GM23248 (cell line): ENCODE measurements at places on chromosomes 5 and 9. TPM values are rescaled to one million over a fixed set of nuclear protein-coding genes. Genes with fewer than 3 reads are reported as not detected.
A peak's percentile ranks its signal among the peaks of the same experiment; 100 is the strongest.

The PCDHB6 gene
- polyA plus RNA-seq, result 0.10 and 0.25 TPM in 2 replicates

DNA sequence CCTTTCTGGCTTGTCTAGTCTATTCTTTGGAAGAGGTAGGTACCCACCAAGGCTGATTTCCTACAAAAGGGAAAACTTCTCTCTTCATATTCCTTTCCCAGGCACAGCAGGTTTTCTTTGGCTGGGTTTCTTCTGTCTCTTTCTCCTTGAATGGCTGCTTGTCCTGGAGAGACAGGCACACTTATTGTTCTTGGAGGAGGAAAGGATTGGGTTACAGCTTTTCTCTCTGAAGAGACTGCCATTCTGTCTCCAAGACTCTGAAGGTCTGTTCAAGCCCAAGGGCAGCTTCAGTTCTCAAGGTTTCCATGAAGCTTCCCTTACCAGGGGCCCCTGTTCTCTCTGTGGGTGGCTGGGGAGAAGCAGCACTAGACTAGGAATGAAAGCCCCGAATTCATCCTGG, 33.9 kb downstream of the ACTBL2 start:
- no peak for DNase-seq
- H3K27me3 ChIP-seq, result no peaks in the 10 kb centered on the region

The SPATA31C1 gene
- polyA plus RNA-seq, result not detected in 2 replicates

- no peaks in the 10 kb centered on the region for H3K36me3 ChIP-seq
- no peak for DNase-seq
- no peak overlapping the region for H3K27ac ChIP-seq
- H3K4me3 ChIP-seq, result no peak overlapping the region
Measured at GRCh38 chr9:92882276-92882675, 4.4 kb upstream of the ZNF484 start.

The APBB3 gene
- 13.1 and 13.2 TPM in 2 replicates for polyA plus RNA-seq

DNA sequence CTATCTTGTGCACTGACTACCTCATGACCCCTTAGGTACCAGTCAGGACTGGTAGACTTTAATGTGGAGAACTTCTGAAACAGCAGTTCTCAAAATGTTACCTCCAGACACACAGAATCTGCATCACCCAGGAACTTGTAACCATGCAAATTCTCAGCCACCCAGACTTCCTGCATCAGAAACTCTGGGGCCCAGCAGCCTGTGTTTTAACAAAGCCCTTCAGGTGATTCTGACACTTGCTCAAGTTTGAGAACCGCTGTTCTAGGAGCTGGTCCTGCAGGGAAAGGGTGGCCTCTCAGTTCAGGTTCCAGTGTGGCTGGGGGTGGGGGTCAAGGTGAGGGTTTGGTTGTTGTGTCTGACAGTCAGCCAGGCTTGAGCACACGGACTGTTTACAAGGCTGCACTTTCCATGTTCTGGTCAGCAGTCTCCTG, 28.4 kb downstream of the ZFP62 start:
- H3K4me1 ChIP-seq, result peaks cover 8% of the 10 kb centered on the region; the same call in 1 of the 2 replicates
- H3K4me3 ChIP-seq, result peak overlapping the region; percentile 89
- no peaks in the 10 kb centered on the region for H3K27me3 ChIP-seq

The DDX4 gene
- polyA plus RNA-seq, result not detected in 2 replicates

GRCh38 chr9:1434052-1434767, 384.1 kb downstream of the DMRT2 start:
- no peaks in the 10 kb centered on the region; the same call in 1 of the 2 replicates for H3K27me3 ChIP-seq
- no peak overlapping the region for H3K4me3 ChIP-seq

The TICAM2 gene
- polyA plus RNA-seq, result 11.3 and 14.1 TPM in 2 replicates

DNA sequence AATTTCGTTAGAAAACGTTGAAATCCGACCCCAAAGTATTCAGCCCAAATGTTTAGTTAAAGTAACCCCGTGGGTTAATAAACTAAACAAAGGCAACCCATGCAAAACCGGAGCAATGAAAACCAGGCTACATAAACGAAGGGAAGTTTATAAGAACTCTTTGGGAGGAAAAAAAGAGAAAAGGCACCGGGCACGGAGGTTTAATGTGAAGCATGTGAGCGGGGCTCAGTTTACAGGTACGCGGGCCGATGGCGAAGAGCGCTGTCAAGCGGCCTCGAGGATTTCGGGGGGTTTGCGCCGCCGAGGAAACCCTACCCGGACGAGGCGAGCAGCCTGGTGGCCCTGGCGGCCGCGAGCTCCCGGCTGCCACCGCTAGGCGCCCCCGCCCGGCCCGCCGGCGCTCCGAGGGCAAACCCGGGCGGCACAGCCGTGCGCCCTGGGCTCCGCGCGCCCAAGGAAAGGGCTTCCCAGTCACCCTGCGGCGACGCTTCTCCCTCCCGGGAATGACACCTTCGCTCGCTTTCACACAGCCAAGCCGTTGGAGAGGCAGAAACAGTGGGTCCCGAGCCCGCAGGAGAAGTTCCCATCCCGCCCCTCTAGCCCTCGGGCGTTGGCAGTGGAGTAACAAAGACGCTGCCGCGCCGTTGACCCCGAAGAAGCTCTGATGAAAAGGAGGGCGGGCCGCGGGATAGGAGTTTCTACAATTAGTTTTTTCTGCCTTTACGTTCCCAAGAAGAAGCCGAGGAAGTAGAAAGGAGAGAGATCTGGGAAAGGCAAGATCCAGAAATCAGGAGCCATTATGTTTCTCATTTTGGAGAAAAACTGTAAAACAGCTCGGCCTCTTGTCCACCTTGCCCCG, 126.0 kb downstream of the TMEM174 start:
- 0 out of 2 replicates have a peak, but pooled peaks cover 3% of the 10 kb centered on the region for H3K4me1 ChIP-seq
- H3K4me3 ChIP-seq, result peak overlapping the region; percentile 70
- no peak overlapping the region for H3K27ac ChIP-seq
- no peaks in the 10 kb centered on the region for H3K36me3 ChIP-seq
- peak; percentile 72 for DNase-seq
- H3K27me3 ChIP-seq, result 0 out of 2 replicates have a peak, but pooled peaks cover 11% of the 10 kb centered on the region

GRCh38 chr9:110919609-110920008, 118.7 kb downstream of the LPAR1 start:
- no peaks in the 10 kb centered on the region for H3K36me3 ChIP-seq
- H3K4me3 ChIP-seq, result peak overlapping the region; percentile 35
- peaks cover 48% of the 10 kb centered on the region for H3K4me1 ChIP-seq
- H3K27me3 ChIP-seq, result no peaks in the 10 kb centered on the region
- peak; percentile 90 for DNase-seq
- peak overlapping the region; percentile 94 for H3K27ac ChIP-seq

The ARHGEF28 gene
- polyA plus RNA-seq, result 4.6 and 5.0 TPM in 2 replicates

GRCh38 chr5:35794328-35794619, 62.4 kb upstream of the IL7R start:
- H3K36me3 ChIP-seq, result no peaks in the 10 kb centered on the region
- H3K27me3 ChIP-seq, result no peaks in the 10 kb centered on the region
- H3K4me3 ChIP-seq, result no peak overlapping the region
- DNase-seq, result no peak
- H3K4me1 ChIP-seq, result peaks cover 22% of the 10 kb centered on the region

The PCDHB13 gene
- polyA plus RNA-seq, result 1.6 and 2.0 TPM in 2 replicates
